ENCODE measurements at places on chromosomes 4 and X.

GRCh38 chr4:128880662-128881061 lies 71.2 kb downstream of the JADE1 start:
- peak; percentile 67 for DNase-seq

- DNase-seq, result no peak
Measured at GRCh38 chrX:150602296-150602695, 33.9 kb downstream of the MTM1 start.

DNA sequence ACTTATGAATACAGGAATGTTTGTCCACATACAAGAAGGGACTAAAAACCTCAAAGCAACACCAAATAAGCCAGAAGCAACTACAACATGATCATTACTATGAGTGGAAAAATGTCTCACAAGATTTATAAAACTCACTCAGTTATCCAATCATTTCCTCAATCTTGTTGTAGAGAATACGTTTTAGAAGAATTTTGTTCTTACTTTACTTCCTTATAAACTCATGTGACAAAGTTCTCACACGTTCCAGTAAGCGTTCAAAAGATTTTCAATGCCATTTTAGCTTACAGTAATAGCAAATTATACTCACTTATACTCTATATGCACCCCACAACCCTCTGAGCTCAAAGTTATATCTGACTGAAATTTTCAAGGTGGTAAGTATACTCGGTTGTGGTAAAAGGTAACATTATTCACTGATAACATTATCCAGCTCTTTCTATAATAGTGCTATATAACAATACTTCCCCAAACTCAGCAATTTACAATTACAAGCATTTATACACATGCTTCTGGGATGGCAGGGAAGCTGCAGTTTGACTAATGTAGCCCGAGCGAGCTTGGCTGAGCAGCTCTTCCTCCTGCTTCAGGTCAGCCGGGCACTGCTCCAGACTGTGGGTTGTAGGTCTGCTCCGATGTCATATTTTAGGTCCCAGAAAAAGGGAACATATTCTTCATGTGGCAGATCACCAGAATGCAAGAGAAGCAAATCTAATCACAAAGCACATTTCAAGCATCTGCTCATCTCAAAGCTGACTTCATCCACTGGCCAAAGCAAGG lies 226.3 kb downstream of the RCHY1 start:
- DNase-seq, result no peak

- DNase-seq, result no peak
Measured at GRCh38 chr4:166930464-166930863, 303.8 kb downstream of the SPOCK3 start.

DNA sequence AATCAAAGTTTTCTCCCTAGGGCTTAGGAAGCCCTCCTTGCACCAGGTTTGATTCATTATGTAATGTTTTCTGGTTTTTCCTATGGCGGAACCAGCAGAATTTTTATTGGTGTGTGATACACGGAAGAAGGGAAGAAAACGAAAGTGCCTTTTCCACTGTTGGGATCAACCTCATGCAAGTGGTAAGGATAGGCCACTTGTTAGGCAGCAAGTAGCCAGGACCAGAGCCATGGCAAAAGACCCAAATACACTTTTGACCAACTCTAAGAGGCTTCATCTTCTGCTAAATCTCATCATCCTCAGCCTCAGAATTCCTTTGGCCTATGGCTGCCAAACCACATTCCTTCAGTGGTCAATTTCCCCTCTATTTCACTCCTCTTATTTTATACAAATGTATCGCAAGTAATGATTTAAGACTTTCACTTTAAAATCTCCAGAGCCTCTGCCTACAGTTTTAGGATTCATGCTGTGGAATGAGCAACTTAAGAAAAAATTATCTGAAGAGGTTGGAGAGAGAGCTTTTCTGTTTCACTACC lies 21.2 kb downstream of the PPAT start:
- DNase-seq, result peak; percentile 62

- DNase-seq, result no peak
Measured at GRCh38 chrX:39840581-39841093, 257.1 kb downstream of the BCOR start.

- DNase-seq, result no peak
Measured at GRCh38 chr4:10640561-10641201, 43.9 kb downstream of the CLNK start.

Data from fibroblast of lung (primary cell).